Cortex of kidney (tissue), 1 donor: ENCODE measurements at places on chromosomes 7 and 10.

DNA sequence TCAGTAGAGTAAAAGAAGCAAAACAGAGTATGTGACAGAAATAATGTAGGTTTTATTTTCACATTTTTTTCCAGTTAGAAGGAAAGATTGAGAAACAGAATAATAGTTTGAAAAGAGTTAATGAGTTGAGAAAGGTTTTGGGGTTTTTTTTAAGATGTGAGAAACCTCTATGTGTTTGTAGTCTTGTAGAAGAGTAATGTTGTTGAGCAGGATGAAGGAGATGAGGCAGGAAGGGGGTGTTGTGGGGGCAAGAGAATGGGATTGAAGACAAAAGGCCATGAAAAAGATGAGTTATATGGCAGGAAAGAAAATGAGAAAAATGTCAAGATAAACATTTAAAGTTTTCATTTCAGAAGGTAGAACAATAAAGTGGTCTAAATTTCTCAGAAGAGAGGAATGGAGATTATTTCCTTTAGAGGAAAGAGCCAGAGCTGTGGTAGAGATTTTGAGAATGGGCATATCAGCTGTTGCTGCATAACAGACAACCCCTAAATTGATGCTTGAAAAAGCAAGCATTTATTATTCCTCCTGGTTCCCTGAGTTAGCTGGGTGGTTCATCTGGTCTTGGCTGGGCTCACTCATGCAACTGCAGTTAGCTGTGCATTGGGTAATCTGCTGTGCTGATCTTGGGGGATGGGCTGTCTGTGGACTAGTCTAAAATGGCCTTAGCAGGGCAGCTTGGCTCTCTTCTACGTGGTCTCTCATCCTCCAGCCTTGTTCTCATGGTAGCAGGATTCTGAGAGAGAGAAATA is 27.1 kb downstream of the PCGF5 start:
- DNase-seq = no peak

GRCh38 chr7:70787771-70788170 is 344.2 kb upstream of the GALNT17 start:
- DNase-seq = no peak

- no peak for DNase-seq
Measured at GRCh38 chr10:112585126-112585525, 138.1 kb downstream of the VTI1A start.

DNA sequence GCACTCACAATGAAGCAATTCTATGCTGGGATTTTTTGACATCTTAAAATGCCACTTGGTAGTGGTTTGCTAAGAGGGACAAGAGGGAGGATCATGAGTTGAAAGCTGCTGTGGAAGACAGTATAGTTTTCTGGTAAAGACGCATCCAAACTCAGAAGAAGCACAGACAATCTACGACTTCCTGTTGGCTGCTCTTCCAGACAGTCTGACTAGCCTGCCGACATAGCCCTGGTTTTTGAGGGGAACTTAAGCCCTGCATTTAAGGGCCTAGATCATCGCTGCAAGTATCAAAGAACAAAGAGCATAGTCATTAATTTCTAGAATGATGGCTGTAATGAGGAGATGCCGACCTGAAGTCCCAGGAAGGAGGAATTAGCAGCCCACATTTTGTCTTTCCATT is 99.9 kb upstream of the IKZF1 start:
- no peak for DNase-seq

- DNase-seq = no peak
Measured at GRCh38 chr7:128933180-128933891, 4.4 kb upstream of the IRF5 start.

DNA sequence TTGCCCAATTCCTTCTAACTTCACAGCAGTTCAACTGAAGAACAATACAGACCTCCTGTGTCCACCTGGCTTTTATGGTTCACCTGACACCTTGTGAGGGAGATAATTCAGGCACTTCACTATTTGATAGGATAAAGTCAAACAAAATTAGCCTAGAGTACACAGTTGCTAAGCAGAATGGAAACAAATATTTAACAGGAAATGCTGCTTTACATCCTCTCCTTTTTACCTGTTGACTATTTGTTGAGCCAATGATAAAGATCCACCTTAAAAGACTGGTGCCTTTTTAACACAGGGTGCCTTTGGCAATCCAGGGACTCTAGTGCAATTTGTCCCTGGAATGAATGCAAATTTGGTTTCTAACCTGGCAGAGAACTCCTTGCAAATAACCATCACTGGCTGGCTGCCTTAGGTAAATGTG is 39.8 kb downstream of the ITPRID1 start:
- DNase-seq = no peak

- DNase-seq = no peak
Measured at GRCh38 chr7:38368191-38368605, 94.8 kb upstream of the TARP start.

- DNase-seq = no peak
Measured at GRCh38 chr7:155258226-155258560, 39.5 kb upstream of the INSIG1 start.

DNA sequence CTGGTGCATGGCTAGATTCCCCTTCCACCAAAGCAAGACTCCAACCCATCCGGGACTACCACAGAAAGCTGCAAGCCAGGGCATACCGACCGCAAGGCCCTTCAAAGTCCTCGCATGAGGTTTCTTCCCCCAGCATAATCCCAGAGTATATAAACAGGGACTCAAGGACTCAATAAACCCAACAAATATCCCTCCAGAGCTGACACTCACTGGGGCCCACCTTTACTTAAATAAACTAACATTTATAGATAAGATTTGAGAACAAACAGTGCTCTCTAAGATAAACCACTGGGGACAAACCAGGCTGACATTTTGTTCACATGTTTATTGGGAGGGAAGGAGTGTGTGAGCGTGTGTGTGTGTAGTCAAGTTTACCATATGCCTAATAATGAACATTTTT is 138.2 kb downstream of the ADAM12 start:
- no peak for DNase-seq

DNA sequence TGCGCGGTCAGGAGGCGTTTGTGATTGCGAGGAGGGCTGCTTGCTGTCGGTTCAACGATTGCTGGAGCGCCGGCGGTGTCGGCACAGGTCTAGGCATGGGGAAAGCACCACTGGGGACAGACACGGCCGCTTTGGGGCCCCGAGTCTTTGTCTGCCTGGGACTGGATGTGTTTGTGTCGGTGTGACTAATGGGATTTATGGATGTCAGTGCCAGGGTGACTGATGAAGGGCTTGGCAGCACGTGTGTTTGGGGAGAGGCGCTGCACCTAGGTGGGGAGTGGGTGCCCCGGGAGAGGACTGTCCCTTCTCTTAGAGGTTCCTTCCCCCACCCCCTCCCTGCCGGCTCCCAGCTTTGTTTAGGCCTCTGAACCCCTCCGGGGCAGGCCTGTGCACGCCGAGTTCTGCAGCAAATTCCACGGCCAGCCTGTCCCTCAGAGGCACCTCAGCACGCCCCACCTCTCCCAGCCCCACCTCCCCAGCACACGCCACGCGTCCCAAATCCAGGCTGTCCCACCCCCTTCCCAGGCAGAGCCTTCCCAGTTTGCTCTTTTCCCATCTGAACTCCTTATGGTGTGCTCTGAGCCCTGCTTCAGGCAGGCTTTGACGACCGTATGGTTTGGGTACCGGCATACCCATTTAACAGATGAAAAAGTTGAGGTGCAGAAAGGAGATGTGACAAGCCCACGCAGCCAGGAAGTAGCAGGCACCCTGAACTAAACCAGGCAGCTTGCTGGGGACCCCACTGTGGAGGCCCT is 6.4 kb upstream of the TNRC18 start:
- no peak for DNase-seq

- DNase-seq = no peak
Measured at GRCh38 chr7:54921116-54921515, 97.7 kb upstream of the EGFR start.

DNA sequence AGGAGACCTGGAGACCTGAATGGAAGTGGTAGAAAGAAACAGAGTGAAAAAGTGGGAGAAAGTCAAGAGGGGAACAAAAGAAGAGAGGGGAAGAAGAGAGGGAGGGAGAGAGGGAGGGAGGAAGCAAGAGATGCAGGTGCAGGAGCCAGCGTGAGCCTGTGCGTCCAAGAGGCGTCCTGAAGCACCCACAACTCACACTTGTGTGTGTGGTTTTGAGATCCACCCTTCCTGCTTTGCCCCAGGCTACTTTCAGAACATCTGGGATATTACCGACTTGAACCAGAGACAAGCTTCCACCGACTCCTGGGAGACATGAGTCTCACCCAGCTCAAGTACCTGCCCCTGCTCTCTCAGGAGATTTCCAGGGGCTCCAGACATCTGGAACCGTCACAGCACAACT is 9.8 kb downstream of the AFAP1L2 start:
- DNase-seq = no peak

GRCh38 chr10:123807444-123808035 is 84.1 kb downstream of the CPXM2 start:
- no peak for DNase-seq

GRCh38 chr7:118711688-118712087 is 487.2 kb downstream of the ANKRD7 start:
- DNase-seq = no peak

GRCh38 chr7:34751725-34752643 is 94.0 kb downstream of the NPSR1 start:
- no peak for DNase-seq

DNA sequence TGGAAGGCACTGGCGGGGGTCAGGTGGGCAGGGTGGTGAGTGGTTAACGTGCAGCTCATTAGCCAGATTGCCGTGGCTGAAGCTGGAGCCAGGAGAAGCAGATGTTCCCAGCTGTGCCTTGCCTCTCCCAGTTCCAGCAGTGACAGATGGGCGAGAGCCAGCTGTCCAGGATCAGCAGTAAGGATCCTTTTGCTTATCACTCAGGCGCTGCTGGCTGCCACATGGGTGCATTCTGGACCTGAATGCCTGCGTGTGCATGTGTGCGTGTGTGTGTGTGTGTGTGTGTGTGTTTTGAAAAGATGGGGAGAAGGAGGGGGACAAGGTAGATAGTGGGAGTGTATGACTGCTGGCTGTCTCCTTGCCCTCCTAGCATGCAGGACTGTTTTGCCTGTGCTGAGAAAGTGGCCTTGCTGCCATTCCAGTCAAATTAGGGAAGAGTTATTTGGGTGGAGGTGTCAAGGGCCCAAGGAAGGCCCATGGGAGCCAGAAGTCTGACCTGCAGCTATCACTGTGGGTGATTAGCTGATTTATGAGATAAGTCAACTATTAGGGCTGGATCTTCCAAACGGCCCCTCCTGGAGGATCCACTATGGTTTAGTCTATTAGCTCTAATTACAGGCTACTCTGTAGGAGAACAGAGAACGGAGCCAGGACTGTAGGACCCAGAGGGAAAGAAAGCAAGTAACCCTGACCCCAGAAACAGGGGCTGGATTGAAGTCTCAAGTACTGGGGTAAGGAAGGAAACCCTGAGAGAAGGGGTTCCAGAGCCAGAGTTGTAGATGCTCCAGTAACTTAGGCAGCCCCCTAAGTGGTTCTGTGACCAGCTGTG is 3.3 kb downstream of the EPHA1 start:
- DNase-seq = no peak

DNA sequence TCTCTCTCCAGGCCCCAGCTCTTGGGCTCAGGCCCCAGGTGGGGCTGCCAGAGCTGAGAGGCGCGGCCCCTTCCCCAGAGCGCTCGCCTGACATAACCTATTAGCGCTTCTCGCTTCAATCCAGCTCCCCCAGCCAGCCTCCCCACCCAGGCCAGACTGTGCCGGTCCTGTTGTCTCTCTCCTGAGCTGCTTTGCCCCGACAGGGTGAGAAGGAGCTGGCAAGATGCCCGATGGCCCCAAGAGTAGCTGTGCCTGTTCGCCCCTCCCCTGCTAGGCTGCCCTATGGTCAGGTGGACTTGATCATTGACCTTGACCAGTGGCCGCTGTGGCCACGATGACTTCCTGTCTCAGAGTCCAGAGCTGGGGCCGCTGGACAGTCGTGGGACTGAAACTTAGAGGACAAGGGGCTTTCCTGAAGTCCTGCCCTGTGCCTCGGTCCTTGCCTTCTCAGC is 9.1 kb downstream of the TMEM270 start:
- no peak for DNase-seq

- DNase-seq = no peak
Measured at GRCh38 chr10:96585736-96586418, 935 bp downstream of the TM9SF3 start.

GRCh38 chr10:75469006-75469616 is 37.7 kb downstream of the LRMDA start:
- DNase-seq = no peak

DNA sequence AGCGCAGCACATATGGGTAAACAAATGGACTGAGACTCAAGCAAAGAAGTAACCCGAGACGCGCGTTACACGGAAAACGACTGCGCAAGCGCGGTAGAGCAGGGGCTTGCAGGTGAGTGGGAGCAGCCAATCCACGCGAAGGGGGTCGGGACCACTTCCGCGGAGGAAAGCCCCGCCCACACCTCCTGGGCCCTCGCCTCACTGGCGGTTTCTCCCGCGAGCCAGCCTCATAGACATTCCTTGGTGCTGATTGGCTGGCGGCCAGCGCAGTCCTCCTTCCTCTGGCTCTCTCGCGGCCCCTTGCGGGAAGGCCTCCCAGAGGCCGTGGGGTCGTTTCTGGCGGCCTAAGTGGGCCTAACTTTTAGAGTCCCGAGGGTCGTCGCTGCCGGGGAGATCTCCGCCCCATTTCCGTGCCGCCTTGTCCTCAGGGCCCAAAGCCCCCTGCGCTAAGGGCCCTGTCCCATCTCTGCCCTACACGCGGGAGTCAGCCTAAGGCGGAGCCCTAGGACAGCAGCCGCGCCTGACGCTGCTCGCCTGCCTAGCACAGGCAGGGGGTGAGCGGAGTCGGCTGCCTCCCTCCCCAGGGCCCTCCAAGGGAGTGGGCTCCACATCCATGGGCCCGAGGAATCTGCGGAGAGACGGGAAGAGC is 9.1 kb upstream of the FXYD4 start:
- DNase-seq = peak; percentile 59

- no peak for DNase-seq
Measured at GRCh38 chr10:71816936-71817618, 34.0 kb downstream of the PSAP start.

- no peak for DNase-seq
Measured at GRCh38 chr7:38858259-38858884, 50.6 kb downstream of the VPS41 start.

GRCh38 chr7:137772316-137772715 is 74.5 kb downstream of the DGKI start:
- DNase-seq = no peak

- DNase-seq = no peak
Measured at GRCh38 chr10:109906316-109906715, 17.0 kb downstream of the XPNPEP1 start.

GRCh38 chr10:110643653-110644597 is at the start of gene RBM20:
Gene RBM20, plus strand, starts transcription at chr10:110644336. Its CDS starts 119 bp downstream, at chr10:110644455.
- no peak for DNase-seq

GRCh38 chr10:80132299-80133139 is at the start of gene PLAC9:
Gene PLAC9, plus strand, starts transcription at chr10:80132730. Its CDS starts 33 bp downstream, at chr10:80132763.
- DNase-seq = no peak
